ENCODE measurements at places on chromosomes 5 and 9.
A peak's percentile ranks its signal among the peaks of the same experiment; 100 is the strongest.

GRCh38 chr5:62717301-62717933, 138.8 kb downstream of the LRRC70 start:
- DNase-seq = no peak

DNA sequence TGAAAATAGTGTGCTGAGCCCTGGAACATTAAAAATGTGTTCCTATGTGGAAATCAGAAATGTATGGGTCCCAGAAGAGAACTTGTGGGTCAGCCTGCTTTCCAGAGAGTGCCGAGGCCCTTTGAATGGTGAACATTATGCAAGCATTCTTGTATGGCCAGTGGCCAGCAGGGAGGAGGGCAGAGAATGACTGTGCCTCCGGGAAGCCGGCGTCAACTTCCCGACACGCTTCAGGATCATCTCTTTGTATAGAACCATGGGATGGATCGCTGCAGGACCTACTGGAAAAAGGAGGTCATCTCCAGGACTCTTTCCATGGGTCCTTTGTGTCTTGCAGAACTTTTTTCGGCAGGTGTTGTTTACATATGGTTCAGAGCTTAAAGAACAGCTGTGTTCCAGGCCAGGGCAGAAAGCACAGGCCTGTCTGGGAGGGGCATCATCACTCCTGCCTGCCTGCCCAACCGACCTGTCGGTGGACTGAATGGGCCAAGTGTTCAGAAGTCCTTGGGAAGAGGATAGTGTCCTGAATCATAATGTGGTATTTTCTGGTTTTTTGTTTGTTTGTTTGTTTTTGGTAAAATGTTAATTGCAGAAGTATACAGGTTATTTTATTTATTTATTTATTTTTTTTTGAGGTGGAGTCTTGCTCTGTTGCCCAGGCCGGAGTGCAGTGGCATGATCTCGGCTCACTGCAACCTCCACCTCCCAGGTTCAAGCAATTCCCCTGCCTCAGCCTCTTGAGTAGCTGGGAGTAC, 9.0 kb downstream of the PRRC2B start:
- peak; percentile 71 for DNase-seq

- DNase-seq = no peak
These were observed 19.0 kb upstream of the PHF19 start for GRCh38 chr9:120895951-120896350.

DNA sequence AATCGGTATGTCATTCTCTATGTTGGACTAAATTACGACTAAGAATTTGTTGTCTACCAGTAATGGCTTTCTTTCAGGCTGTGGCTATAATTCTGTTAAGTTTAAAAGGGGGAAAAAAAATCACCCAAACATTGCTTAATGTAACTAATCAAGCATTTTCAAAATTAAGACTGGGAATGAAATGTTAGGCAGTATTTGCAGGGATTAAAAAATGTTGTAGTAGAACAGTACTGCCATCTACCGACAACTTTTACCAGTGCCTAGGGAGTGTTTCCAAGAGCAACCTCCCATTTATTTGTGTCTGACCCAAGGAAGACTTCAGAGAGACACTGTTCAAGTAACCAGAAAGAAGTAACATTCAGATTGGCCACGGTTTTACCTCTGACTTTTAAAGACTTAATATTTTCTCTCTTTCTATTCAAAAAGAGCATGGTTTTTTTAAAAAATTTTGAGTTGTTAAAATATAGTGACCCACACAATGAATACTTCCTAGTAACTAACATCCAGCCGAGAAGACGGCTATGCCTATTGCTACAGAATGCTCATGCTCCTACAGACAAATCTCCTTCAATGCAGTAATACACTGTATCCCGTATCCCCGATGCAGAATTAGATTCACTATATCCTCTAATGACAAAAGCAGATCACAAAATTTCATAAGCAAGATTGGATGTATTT, 92.4 kb downstream of the ARL15 start:
- DNase-seq = peak; percentile 72

All from small intestine (tissue), 16 donors.